Peyer's patch (tissue), 4 donors: ENCODE measurements at places on chromosomes 2 and 18. TPM values are rescaled to one million over a fixed set of nuclear protein-coding genes. Genes with fewer than 3 reads are reported as not detected.

- H3K27me3 ChIP-seq = no peaks in the 10 kb centered on the region
- DNase-seq = no peak
- no peaks in the 10 kb centered on the region for H3K4me1 ChIP-seq
- H3K36me3 ChIP-seq = no peaks in the 10 kb centered on the region
- no peak overlapping the region for H3K4me3 ChIP-seq
- no peak overlapping the region for H3K27ac ChIP-seq
Observed at GRCh38 chr18:3914109-3914508, 464.1 kb downstream of the TGIF1 start.

GRCh38 chr18:49934457-49934856 lies 121.1 kb upstream of the ACAA2 start:
- H3K4me3 ChIP-seq = no peak overlapping the region
- H3K36me3 ChIP-seq = no peaks in the 10 kb centered on the region
- DNase-seq = no peak
- H3K27me3 ChIP-seq = no peaks in the 10 kb centered on the region
- H3K4me1 ChIP-seq = no peaks in the 10 kb centered on the region

- DNase-seq = no peak
- H3K4me3 ChIP-seq = no peak overlapping the region
- H3K27me3 ChIP-seq = no peaks in the 10 kb centered on the region
- no peak overlapping the region for H3K27ac ChIP-seq
Observed at GRCh38 chr2:237178396-237178795, 92.7 kb downstream of the COPS8 start.

DNA sequence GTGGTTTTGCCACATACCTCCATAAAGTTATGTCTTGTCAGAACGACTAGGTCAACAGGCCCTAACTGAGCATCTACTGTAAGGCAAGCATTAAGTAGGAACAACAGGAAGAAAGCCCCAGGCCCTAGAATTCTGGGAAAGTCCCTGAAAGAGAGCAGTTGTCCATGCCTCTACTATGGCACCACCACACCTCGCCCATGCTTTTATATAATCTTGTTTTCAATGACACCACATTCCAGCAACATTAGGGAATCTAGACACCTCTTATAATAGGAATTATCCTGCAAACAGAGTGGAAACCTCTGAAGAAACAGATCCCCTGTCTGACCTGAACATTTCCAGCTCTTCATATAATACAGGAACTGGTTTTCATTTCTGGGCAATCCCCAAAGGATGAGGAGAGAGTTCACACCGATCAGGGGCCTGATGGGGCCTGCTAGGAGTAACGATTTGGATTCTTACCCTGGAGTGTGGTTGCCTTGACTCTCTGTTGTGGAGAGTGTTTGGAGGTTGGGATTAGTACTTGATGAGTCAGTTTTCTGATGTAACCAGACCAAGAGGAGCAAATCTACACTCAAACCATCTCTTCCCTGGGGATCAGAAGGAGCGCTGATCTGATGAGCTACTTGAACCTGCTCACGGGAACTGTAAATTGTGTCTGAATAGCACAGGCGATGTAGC lies 31.9 kb upstream of the CEP68 start:
- no peak for DNase-seq
- H3K27ac ChIP-seq = no peak overlapping the region
- H3K4me1 ChIP-seq = peaks cover 5% of the 10 kb centered on the region
- no peaks in the 10 kb centered on the region for H3K27me3 ChIP-seq
- no peaks in the 10 kb centered on the region for H3K36me3 ChIP-seq

DNA sequence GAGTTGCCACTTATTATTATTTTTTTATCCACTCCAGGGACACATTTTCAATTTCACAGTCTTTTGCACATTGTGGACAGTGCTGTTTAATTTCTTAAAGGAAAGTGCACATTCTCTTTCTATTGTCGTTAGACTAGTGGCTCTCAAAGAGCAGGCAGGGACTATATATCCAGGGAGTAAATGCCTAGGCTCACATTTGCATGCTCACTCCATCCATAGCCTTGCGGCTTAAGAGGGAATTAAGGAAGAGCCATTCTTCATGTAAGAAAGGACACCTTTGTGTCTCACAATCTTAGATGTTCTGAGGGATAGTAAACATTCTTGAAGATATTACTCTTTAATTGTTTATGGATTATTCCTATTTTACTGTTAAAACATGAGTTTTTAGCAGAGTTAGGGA lies 70.8 kb downstream of the FIGN start:
- H3K4me1 ChIP-seq = no peaks in the 10 kb centered on the region
- no peak overlapping the region for H3K4me3 ChIP-seq
- H3K36me3 ChIP-seq = no peaks in the 10 kb centered on the region

DNA sequence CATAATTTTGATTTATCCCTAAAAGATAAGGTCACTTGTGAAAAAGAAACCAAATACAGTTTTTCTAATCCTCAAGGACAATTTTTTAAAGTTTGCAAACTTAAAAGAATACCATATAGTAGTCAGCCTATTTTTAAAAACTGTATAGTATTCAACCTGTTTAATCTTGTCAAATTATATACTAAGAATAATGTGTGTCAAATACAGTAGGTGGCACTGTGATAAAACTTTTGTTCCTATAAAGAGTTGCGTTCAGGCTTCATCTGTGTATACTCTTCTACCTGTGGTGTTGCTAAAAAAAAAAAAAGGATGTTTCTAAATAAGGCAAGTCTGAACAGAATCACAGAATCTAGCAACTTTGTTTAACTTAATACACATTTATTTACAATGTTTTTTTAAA lies 68.6 kb downstream of the CCDC138 start:
- H3K27me3 ChIP-seq = no peaks in the 10 kb centered on the region
- DNase-seq = no peak
- H3K4me1 ChIP-seq = no peaks in the 10 kb centered on the region
- no peaks in the 10 kb centered on the region for H3K36me3 ChIP-seq

Gene TTC27
- 12.4 TPM for total RNA-seq

Gene PLEKHB2
- total RNA-seq = 132 TPM
